Stimulated activated CD4-positive, alpha-beta T cell treated with anti-CD3 and anti-CD28 coated beads, TNF-alpha, amount 100 ng/mL, for 1 hour (primary cell): ENCODE measurements at places on chromosomes 12 and 14.

DNA sequence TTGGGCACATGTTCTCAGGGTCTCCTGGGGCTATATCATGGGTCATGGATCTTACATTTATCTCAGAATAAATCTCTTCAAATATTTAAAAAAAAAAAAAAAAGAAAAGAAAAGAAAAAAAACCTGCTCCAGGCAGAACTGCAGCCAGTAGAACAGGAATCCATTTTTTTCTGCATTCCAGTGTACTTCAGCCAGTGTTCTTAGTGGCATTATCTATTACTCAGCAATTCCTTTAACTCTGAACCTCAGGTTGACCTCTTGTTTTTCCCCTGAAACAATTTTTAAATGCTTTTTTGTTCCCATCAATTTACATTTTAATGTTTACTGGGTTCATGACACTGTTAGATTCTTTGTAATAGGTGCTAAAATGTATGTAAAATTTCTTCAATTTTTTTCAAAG is 66.7 kb upstream of the STXBP6 start:
- DNase-seq = no peak

DNA sequence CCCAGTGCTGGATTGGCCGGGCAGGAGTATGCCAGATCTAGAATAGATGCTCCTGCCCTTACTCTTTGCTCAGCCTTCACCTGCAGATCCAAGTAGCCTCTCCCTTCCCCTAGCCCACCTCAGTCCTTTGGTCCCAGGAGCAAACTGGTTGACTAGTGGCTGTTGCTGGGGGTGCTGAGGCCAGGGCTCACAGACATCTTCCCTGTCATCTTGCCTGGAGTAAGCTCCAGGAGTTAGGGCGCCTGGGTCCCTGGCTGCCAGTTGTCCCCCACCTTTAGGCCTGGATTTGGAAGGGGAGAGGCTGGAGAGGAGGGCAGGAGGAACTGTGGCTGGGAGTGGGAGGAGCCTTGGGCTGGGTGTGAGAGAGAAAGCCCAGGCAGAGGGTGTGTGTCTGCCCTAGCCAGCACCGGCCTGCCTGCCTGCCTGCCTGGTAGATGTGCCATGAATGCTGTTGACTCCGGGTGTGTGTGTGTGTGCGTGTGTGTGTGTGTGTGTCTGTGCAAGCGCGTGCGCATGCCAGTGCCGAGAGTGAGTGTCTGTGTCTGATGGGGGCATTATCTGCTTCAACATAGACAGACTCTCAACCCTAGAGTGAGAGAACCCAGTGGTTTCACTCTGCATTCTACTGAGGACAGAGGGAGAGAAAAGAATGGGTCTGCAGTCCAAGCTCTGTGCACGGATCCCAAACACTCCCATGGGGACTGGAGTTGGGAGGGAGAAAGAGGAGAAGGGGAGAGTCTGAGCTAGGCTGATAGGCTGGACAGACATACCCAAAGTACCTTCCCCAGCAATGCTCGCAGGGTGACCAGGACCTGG is 845 bp upstream of the RARG start:
- no peak for DNase-seq

DNA sequence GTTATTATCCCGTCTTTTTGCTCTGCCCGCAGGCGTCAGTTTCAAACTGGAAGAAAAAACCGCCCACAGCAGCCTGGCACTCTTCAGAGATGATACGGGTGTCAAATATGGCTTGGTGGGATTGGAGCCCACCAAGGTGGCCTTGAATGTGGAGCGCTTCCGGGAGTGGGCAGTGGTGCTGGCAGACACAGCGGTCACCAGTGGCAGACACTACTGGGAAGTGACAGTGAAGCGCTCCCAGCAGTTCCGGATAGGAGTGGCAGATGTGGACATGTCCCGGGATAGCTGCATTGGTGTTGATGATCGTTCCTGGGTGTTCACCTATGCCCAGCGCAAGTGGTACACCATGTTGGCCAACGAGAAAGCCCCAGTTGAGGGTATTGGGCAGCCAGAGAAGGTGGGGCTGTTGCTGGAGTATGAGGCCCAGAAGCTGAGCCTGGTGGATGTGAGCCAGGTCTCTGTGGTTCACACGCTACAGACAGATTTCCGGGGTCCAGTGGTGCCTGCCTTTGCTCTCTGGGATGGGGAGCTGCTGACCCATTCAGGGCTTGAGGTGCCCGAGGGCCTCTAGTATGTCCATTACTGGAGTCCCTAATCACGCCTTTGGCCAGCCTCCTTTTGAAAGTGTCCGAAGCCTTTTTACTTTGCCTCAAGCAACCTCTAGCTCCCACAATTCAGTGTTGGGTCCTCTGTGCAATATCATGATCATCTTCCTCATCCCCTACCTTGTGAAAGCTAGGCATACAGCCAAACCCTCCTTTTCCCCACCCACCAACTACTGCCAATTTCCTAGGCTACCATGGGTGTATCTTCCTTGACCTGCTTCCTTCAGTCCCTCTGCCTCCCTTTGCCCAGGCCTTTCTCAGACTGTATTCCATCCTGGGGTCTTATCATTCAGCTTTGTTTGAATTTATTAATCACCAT is 891 bp downstream of the SPRYD4 start:
- DNase-seq = no peak

GRCh38 chr12:67794161-67794560 is 145.6 kb downstream of the DYRK2 start:
- no peak for DNase-seq

- no peak for DNase-seq
Observed at GRCh38 chr12:113171543-113171942, 13.7 kb downstream of the DDX54 start.

- no peak for DNase-seq
Observed at GRCh38 chr14:53808042-53808441, 148.6 kb downstream of the BMP4 start.

DNA sequence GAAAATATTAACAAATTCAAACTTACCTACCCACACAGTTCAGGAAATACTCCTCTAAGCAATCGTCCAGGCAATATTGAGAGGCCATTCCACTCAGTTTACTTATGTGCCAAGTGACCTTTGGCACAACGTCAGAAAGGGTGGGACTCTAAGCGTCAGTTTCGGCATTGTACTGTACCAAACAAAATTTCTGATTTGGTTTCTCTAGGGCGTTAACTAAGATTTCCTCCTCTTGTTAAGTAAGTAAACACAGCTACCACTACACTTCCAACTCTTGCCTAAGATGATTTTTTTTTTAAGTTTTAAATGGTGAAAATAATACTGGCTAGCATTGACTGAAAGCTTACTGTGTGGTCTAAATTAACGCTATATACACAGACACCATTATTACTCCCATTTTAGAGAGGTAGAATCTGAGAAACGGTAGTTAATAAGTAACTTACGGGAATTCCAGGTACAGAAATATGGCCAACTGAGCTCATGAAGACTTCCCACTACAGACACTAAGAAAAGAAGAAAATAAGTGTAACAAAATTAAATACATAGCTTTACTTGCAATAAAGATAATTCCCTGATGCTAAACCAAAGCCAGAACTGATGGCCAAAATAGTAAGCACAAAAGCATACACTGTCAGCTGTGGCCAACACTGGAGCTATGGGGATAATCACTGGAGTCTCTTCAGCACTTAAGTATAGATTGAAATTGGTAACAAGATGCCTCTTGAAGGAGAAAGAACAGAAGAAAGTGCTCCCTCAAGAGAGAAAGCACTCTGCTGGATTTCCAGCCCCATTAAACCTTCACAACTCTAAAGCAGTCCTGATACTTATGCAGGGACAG is 76.1 kb downstream of the EPS8 start:
- no peak for DNase-seq

- DNase-seq = no peak
Observed at GRCh38 chr14:22427771-22428231, 161.2 kb downstream of the DAD1 start.

DNA sequence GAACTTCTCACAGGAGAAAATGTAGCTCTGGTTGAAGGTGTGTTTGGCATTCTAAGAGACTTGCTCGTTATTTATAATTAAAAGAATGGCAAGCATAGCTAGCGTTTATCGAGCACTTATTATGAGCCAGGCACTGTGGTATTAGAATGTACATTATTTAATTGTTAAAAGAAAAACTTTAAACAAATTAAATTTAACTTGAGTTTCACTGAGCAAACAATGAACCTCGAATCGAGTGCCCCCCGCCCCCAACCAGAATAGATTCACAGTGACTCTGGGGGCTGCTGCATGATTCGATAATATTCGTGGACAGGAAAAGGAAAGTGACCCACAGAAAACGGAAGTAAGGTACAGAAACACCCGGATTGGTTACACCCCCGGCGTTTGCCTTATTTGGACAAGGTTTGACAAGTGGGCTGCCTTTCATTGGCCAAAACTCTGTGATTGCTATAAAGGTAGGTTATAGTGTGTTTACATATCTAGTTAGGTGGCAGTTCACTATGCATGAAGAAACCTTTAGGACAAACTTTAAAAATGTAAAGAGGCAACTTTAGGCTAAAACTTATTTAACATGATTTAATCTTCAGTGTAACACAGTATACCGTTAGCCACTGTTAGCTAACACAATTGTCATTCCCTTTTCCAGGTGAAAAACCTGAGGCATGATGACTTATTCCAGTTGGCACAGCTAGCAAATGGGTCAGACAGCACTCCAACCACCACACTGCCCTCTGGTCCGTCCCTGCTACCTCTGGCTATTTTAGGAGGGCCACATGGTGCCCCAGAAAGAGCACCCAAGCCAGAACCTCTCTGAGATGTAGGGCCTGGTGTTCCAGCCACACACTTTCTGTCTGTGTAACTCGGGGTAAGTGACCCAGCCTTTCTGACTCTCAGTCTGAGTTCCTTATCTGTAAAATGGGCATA is 7.1 kb downstream of the SCNN1A start:
- DNase-seq = no peak

GRCh38 chr12:68158432-68158831 is 1.1 kb downstream of the IFNG start:
- no peak for DNase-seq

DNA sequence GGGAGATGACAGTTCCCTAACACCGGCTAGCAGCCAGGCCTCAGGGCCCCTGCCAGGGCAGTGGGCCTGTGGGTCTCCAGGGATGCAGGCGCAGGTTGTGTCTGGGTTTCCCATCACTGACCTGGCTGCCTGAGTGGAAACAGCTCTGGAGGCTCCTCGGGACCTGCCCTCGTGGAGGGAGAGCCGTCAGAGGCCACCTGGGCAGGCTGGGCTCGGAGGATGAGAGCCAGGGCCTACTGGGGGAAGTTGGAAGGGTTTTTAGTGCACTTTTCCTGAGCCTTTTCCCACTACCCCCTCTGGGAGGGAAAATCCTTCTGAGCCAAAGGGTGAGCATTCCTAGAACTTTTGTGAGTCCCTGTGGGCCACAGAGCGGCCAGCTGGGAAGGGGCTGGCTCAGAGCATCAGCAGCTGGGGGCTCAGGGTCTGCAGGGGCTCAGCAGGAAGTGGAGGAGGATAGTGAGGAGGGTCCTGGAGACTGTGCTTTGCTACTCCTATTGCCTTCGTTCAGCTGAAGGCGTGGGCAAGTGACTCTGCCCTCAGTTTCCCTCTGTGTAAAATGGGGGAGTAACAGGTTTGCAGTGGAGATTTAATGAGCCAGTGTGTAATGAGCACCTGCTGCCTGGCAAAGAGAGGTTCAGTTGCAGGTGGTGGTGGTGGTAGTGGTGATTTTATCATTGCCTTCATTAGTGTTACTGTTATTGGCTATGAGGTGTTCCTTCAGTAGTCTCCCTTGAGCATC is 1.8 kb downstream of the SH2B3 start:
- DNase-seq = no peak

- DNase-seq = no peak
Observed at GRCh38 chr12:122318607-122319605, 52.6 kb upstream of the VPS33A start.

DNA sequence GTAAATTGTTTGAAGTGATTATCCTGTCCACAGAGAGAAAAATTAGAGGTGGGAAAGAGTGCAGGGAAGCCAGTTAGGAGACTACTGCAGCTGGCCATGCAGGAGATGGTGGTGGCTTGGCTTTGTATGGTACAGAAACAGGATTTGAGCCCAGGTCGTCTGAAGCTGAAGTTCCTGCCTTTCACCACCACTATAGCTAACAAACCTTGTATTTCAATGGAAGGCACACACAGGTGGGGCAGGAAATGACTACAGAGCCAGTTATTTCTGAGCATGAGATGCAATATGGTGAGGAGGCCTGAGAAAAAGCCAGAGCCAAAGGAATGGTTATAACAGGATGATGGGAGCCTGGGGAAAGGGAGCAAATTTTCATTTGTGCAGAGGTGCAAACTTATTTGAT is 103.9 kb downstream of the BTG1 start:
- DNase-seq = no peak

- DNase-seq = no peak
Observed at GRCh38 chr14:23359722-23360447, 5.1 kb downstream of the EFS start.

- no peak for DNase-seq
Observed at GRCh38 chr14:22097072-22097471, 423.5 kb upstream of the OR4E1 start.

DNA sequence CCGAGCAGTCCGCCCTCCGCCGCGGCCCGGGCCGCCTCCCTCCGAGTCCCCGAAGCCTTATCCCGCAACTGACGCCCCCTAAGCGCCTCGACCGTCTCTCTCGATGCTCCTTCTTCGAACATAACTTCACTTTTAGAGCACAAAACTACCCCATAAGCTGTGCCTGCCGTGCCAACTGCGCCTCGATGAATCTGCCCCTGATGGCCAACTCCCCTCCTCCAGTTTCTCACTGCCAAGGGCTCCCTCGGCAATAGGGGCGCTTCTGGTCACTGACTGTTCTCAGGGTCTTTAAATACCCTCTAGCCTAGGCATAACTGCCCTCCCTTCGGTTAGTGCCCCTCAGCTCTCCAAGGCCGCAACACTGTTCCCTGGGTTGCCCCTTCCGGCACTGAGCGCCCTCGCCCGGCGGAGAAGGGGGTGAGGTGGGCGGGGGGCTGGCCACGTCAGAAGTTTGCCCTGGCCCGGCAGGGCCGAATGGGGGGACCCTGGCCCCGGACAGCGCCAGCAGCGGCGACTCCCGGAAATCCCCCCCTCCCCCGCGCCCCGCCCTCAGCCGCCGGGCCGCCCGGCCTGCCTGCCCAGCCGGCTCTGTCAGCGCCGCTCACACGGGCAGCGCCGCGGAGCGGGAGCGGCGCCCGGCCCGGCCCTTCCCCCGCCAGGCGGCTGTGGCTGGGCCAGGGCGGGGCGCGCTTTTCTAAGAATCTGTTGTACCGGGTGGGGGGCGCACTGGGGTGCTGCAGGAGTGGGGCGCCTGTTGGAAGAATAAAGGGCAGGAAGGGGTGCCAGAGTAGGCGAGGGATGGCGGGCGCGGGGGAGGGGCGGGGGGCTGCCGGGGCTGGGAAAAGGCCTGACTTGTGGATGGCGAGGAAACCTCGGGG is 10.6 kb downstream of the RARG start:
- no peak for DNase-seq

- DNase-seq = no peak
Observed at GRCh38 chr14:90111895-90112534, 50.2 kb downstream of the KCNK13 start.

- no peak for DNase-seq
Observed at GRCh38 chr12:47991106-47992061, 12.9 kb downstream of the COL2A1 start.
